ENCODE measurements at places on chromosomes 3 and 15.

GRCh38 chr3:167814441-167814951, 79.0 kb downstream of the SERPINI1 start:
- DNase-seq = peak; percentile 54

GRCh38 chr3:4746241-4746958, 232.8 kb upstream of the BHLHE40 start:
- DNase-seq = no peak

DNA sequence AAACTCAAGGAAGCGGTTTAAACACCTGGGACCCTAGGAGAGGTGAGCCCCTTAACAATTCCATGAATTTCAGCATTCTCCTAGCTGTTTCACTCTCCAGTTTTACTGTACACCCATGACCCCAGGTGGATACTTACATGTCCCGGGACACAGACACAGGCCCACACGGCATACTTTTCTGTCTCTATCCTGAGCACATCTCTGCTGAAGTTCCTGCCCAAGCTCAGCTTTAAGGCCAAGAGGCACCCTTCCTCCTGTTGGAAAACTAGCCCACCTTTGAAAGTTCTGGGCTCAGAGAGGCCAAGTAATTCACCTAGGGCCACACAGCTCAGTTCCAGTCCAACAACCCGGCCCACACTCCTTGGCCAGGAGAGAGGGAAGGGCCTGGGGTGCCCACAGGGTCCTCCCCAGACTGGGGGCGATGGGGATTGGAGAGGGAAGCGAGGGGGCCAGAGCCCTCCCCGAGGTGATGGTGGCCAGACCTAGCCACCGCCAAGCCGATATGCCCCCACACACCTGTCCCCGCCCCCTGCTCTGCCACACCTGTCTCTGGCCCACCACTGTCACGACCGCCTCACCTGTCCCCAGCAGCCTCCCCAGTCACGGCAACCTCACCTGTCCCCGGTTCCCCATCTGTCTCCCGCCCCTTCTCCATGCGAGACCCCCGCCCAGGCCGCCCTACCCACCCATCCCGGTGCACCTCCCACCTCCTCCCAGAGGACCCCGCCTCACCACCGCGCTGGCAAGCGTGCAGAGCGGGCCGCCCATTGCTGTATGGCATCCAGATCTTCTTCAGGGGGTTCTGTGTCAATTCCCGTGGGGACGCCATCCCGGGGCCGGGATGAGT, 431 bp downstream of the PFKFB4 start:
- DNase-seq = no peak

- DNase-seq = peak; percentile 59
Measured at GRCh38 chr3:25856902-25857518, 67.1 kb downstream of the OXSM start.
